T47D (cell line): ENCODE measurements at places on chromosomes 1 and 21.

GRCh38 chr1:17377325-17377953, 5.4 kb downstream of the PADI6 start:
- peak; percentile 73 for DNase-seq

GRCh38 chr1:46689897-46690296, 18.2 kb downstream of the TEX38 start:
- no peak for DNase-seq

GRCh38 chr1:193079187-193079586, 19.8 kb downstream of the RO60 start:
- no peak for DNase-seq

DNA sequence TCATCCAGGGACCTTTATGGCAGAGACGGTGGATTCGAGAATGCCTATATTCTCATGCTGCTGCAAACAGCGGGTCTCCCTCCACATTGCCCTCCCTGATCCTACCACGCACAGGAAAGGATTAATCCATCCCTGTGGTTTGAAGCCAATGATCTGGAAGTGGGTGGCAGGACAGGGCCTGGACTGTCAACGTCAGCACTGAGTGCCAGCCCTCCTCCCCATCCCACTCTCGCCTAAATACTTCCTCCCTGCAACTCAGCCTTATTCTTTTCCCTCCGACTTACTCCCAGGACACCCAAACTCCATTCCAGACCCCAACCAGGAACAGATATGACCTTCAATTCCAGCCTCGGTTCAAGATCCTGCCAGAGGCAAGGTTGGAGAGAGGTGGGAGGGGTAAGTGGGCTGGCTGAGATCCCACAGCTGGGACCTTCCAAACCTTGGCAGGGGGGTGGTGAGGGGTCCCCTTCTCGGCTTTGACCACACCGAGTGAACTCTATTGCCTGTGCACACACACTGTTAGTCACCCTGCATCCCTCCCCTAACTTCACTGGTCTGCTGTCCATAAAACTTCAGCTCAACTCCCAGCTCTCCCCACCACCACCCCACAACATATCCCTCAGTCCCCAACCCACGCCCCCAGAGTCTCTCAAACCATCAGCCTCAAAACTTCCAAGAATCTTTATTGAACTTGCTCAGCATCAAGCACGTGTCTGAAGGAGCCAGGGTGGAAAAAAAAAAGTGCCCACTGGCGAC, 2.4 kb upstream of the S100A5 start:
- DNase-seq = no peak

- DNase-seq = no peak
These were observed 513.0 kb downstream of the NUF2 start for GRCh38 chr1:163834778-163835177.

DNA sequence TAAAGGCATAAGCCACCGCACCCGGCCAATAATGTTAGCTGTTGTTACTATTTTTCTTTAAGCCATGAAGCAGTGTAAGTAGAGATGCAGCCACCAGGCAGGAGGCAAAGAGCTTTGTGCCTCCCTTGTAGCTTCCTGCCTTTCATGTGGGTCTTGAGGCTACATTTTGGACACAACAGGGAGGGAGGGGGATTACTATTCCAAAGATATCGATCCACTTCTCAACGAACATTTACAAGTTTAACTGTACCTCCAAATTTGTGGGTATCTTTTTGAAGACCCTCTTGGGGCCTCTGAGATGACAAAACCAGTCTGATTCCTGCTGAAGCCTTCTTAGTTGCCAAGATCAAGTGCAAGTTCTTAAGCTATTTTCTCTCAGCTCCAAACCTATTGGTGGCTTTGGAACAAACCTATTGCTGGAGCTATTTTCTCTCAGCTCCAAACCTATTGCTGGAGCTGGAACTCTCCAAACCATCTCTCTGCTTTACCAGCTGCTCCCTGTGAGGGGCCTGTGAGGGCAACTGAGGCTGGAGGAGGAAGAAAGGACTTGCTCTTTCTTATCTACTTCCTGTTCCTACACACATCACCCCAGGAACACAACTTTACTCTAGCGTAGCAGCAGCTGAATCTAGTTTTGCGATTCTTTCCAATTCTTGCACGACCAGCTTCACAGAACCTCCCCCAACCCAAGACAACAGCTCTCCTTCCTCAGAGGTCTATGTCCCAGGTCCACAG, 16.1 kb upstream of the RCAN3 start:
- DNase-seq = no peak

- DNase-seq = no peak
These were observed 48.5 kb downstream of the UTP25 start for GRCh38 chr1:209876078-209876800.

DNA sequence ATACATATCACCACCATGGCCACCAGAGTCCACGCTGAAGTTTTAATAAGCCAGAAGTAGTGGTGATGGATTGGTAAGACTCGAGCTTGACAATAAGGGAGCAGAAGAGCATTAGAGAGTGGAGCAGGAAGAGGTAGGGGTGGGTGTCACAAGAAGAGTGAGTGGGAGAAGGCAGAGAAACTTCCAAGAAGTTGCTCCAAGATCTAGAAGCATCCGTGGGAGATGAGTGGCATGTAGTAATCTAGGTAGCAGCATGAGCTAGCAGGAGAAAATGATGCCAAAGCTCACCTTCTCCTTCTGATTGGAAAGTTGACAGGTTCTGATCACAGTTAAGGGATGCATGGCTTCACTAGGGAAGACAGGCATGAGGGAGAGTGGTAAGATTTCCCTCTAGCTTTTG, 49.2 kb downstream of the PLXNA2 start:
- DNase-seq = no peak

GRCh38 chr1:192639607-192640368, 3.8 kb downstream of the RGS13 start:
- no peak for DNase-seq

GRCh38 chr1:197771386-197771785, 3.9 kb downstream of the DENND1B start:
- no peak for DNase-seq

DNA sequence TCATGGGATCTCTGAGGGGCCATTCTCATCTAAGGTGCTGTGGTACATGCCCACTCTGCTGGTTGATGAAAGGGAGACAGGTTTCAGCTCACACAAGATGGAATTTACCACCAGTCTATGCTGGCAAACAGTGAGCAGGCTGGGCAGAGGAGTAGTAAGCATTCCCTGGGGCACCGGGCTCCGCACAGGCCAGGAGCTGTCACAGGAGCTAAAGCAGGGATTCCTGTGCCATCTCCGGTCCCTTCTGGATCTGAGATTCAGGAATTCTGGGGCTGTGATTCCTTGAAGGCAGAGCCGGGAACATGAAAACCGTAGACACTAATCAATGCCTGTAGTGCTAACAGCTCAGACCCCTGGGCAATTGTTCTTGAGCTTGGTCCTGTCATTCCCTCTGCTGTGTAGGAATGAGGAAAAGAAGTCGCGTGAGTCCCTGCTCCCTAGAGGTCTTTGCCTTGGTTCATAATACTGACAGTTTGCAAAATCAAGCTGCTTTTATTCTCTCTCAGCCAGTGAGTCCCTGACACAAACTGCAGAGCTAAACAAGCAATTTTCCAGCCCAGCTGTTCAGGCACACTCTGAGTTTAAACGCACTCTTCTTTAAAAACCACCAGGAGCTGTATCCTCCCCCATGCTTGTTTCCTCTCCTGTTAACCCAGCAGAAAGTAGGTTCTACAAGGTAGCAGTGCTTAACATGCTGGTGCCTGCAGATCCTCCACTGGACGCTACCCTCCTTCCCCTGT, 52.5 kb downstream of the MDM4 start:
- DNase-seq = no peak

DNA sequence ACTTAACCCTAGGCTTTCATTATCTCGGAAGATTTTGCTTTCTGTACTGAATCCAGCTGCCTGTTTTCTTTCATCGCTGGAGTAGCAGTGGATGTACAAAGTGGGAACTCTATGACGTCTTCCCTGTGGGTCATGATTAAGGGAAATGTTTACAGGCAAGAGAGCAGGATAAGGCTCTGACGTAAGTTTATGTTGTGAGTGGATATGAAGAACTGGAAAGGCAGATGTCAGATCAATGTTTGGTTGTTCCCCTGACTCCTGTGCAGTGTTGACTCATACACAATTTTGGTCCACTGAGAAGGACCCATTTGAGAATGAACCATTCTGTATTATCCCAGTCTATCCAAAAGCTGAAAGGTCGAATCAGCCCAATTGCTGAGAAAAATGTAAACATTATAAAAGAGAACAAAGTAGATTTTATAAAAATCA, 292.4 kb downstream of the GRIK1 start:
- no peak for DNase-seq

DNA sequence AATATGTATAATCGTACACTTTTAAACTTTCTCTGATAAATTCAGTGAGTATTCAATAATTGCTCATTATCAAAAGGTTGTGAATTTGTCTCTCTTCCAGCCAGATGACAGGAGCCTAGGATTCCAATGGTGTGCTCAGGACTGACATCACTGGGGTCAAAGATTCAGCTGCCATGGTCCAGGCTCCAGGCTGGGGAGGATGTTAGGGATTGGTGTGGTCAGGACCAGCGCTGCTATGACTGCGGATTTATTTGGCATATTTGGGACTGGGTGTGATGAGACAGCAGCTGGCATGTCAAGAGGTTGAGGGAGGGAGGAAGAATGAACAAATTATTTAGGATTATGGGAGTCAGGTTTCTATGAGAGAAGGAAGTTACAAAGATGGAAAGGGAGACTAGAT, 48.2 kb upstream of the ABCA4 start:
- DNase-seq = no peak

DNA sequence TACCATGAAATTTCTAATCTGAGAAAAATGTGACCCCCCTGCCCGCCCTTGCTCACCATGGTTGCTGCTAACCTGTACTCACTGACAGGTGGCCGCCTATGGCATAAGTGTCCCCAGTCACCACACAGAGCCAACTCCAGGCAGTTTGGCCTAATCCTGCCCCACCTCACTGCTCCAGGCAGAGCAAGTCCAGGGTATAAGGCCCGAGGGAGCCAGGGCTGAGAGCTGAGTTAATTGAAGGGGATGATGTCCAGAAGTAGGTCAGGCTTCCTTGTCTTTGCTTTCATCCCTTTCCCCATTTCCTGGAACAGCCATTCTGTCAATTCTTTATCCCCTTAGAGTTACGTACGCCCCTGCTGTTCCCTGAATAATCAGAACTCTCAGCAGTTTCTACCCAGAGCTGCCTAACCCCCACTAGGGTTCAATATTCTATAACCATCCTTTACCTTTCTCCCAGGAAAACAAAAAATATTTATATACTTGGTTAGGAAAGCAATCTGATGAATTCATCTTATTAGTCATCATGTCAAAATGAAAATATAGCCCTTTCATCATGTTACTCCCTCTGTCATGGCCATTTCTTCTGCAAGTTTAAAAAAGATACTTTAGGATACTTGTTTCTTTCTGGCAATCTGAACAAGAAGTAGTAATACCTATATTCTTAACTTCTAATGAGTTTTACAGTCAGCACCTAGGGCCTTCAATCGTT, 29.4 kb upstream of the CD101 start:
- DNase-seq = no peak

GRCh38 chr1:111833334-111833733, 77.6 kb downstream of the DDX20 start:
- peak; percentile 17 for DNase-seq

DNA sequence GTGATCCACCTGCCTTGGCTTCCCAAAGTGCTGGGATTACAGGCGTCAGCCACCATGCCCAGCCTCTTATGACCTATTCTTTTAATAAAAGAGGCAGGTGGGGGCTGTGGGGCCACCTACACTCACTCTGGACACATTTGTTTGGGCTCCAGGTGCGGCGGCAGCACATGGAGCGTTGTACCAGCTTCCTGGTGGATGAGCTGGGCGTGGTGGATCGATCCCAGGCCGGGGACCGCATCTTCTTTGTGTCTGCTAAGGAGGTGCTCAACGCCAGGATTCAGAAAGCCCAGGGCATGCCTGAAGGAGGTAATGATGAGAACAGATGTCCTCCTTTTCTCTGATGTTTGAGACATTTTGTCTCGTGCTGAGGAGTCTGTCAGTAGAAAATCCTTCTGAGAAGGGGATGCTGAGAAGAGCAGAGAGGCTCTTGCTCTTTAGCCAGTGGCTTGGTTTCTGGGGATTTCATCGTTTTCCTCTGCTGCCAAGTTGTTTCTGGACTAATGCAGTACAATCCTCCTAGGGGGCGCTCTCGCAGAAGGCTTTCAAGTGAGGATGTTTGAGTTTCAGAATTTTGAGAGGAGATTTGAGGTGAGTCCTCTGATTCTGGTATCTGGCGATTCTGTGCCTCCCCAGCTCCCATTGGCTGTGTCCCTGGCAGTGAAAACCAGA, 17.9 kb upstream of the MIIP start:
- no peak for DNase-seq

- DNase-seq = peak; percentile 20
These were observed 5.4 kb downstream of the VPS45 start for GRCh38 chr1:150072959-150073358.

GRCh38 chr1:46612937-46613660, 3.5 kb downstream of the MOB3C start:
- DNase-seq = no peak

GRCh38 chr1:29629814-29630516, 393.6 kb downstream of the PTPRU start:
- no peak for DNase-seq
